ENCODE measurements at places on chromosomes 6 and 20. TPM values are rescaled to one million over a fixed set of nuclear protein-coding genes. Genes with fewer than 3 reads are reported as not detected.

DNA sequence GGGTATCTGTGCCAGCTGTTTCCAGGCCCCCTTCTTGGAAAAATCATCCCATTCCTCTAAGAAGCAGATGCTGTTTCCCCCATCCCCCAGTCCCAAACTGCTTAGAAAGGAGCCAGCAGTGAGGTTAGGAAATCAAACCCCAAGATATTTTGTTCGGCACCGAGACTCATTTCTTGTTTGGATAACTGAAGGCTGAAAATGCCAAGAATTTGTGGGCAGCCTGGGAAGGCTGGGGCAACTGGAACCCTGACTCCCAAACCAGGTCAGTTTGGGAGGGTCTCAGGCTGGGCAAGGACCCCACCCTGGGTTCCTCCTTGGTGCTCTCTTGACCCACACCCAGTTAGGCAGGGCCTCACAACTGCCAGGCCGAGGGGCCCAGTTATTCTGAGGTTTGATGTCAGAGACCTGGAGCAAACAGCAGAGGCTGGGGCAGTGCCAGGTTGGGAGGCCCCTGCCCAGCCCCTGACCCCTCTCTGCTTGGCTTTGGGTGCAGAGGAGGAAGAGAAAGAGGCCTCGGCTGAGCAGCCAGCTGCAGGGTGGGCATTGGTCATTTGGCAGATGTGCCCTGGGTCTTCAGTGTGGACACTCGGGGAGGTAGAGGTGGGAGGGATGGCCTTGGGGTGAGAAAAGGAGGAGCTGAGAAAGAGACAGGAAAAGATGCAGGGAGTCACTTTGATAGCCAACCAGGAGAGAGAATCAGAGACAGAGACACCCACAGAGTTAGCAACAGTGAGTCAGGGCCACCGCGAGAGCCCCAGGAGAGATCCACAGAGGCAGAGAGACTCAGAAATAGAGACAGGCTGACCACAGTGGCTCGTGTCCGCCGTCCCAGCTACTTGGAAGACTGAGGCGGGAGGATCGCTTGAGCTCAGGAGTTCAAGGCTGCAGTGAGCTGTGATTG is 5.0 kb downstream of the ANGPT4 start:
- no peaks in the 10 kb centered on the region for H3K27me3 ChIP-seq
- no peak overlapping the region for H3K27ac ChIP-seq
- H3K4me1 ChIP-seq, result no peaks in the 10 kb centered on the region
- H3K4me3 ChIP-seq, result no peak overlapping the region

DNA sequence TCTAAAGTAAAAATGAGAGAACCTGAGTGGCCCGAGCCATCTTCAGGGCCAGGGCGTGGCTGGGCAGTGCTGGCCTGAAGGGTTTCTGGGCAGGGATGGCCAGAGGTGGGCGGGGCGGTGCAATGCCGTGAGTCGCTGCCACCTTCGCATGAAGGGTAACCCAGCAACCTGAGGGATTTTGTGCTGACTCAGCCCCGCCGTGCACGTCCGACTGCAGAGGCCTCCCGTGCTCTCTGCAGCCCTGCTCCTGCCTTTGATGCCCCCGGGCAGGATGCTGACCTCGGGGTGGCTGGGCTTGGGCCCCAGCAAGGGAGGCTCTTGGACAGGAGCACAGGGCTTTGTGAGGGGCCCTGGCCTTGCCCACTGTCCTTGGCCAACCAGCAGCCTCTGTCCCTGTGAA is 81.7 kb upstream of the GATA5 start:
- peaks cover 2% of the 10 kb centered on the region for H3K4me1 ChIP-seq
- H3K36me3 ChIP-seq, result no peaks in the 10 kb centered on the region
- DNase-seq, result peak; percentile 18

DNA sequence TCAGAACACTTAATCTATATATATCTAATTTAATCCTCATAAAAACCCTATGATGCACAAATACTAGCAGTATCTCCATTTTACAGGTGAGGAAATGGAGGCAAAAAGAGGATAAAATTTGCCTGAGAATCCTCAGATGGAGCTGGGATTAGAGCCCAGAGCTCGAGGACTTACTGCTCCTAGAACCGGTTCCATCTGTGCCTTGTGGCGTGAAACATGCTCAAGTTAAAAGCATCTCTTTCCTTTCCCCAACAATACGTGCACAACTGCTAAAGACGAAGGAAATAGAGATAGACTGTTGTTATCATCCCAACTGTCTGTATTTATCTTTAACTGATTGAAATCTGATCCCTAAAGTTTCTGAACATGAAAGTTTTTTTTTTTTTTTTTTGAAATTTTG is 367.6 kb upstream of the SOX4 start:
- no peak for DNase-seq
- no peaks in the 10 kb centered on the region for H3K36me3 ChIP-seq
- H3K27ac ChIP-seq, result no peak overlapping the region
- no peak overlapping the region for H3K4me3 ChIP-seq
- H3K27me3 ChIP-seq, result no peaks in the 10 kb centered on the region
- peaks cover 9% of the 10 kb centered on the region for H3K4me1 ChIP-seq

DNA sequence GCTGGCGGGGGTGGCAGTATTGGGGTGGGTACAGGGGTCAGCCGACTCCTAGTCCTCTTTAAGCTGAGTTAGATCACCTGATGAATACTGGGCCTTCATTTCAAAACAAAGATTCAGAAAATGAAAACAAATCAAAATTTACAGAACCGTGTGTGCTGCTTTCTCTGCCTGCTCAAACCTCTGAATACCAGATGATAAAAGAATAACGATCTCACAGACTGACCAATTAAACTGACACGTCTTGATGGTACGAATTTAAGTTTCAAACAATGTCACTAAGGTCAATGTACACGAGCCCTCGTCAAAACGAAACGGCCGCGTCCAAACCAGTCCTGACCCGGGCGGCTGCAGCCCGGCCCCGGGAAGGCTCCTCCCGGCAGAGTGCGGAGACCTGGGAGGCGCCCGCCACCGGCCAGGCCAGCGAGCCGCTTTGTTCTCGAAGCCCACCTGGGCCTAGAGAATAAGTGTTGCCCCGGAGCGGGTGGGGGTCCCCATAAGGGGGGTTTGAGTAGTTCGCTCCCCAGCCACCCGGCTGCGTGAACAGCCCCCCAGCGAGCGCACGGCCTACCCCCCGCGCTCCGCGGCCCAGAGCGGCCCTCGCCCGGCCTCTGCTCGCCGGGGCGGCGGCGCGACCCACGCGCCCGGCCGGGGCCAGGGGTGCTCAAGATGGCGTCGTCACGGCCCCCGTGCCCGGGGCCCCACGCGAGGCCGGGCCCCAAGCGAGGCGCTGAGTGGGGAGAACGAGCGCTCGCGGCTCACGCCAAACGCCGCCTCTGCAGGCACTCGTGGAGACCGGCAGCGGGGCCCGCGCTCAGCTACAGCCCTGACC is 728 bp downstream of the PSMA7 start:
- no peak for DNase-seq
- H3K27ac ChIP-seq, result peak overlapping the region; percentile 97
- H3K36me3 ChIP-seq, result peaks cover 27% of the 10 kb centered on the region
- peaks cover 13% of the 10 kb centered on the region for H3K4me1 ChIP-seq

DNA sequence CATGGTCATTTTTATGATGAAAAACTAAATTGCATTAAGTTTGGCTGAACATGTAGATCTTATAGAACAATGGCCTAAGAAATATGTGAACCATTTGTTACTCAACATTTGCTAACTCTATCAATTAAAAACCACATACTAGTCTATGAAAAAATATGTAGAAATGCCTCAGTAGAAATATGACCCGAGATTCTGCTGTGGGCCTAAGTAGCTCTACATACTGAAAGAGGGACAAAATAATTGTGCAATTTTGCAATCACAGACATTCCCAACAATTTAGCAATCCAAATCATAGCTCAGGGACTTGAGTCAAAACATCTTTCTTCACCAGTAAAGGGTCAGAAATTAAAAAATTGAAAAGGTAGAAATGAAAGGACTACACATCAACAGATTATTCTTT is 619.0 kb downstream of the FRK start:
- H3K4me3 ChIP-seq, result no peak overlapping the region
- no peak overlapping the region for H3K27ac ChIP-seq
- DNase-seq, result no peak
- H3K27me3 ChIP-seq, result 0 out of 2 replicates have a peak, but pooled peaks cover 4% of the 10 kb centered on the region
- H3K4me1 ChIP-seq, result no peaks in the 10 kb centered on the region

DNA sequence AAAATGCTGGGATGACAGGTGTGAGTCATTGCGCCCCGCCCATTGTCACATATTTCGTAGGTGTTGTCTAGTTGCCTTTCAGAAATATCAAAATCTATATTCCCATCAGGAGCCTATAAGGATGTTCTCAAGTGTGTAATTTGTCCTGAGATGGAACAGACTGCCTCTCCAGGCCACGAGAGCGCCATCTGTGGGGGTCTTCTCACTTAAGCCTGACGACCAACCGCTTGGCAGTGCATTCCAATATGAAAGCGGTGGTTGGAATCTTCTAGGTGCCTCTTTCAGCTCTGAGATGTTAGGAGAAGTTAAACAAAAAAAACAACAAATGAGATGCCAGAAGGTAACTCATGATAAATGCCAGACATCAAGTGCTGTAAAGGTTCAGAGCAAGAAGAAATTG is 488.5 kb downstream of the QKI start:
- H3K4me1 ChIP-seq, result no peaks in the 10 kb centered on the region
- no peak overlapping the region for H3K27ac ChIP-seq
- H3K27me3 ChIP-seq, result no peaks in the 10 kb centered on the region
- H3K36me3 ChIP-seq, result no peaks in the 10 kb centered on the region

GRCh38 chr20:55880361-55880760 is 125.0 kb downstream of the CBLN4 start:
- H3K36me3 ChIP-seq, result no peaks in the 10 kb centered on the region
- no peaks in the 10 kb centered on the region for H3K27me3 ChIP-seq
- no peaks in the 10 kb centered on the region for H3K4me1 ChIP-seq
- H3K27ac ChIP-seq, result no peak overlapping the region
- no peak for DNase-seq

DNA sequence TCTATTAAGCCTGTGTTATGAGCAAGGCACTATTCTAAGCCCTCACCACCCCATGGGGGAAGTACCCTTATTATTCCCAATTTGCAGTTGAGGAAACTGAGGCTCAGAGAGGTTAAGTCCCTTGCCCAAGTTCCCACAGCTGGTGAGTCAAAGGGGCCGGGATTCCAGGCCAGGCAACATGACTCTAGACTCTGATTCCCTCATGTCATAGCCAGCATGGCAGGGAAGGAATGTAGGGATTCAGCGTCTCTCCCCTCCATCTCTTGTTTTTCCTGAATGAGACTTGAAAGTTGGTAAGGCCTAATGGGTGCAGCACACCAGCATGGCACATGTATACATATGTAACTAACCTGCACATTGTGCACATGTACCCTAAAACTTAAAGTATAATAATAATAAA is 6.7 kb downstream of the C6orf132 start:
- H3K4me3 ChIP-seq, result no peak overlapping the region
- H3K4me1 ChIP-seq, result peaks cover 87% of the 10 kb centered on the region
- peak overlapping the region; percentile 89 for H3K27ac ChIP-seq
- no peak for DNase-seq

- H3K4me1 ChIP-seq, result no peaks in the 10 kb centered on the region
- no peaks in the 10 kb centered on the region for H3K27me3 ChIP-seq
- no peak overlapping the region for H3K4me3 ChIP-seq
- no peak overlapping the region for H3K27ac ChIP-seq
- H3K36me3 ChIP-seq, result no peaks in the 10 kb centered on the region
Observed at GRCh38 chr6:109595998-109596397, 95.0 kb downstream of the AK9 start.

- H3K36me3 ChIP-seq, result no peaks in the 10 kb centered on the region
- no peaks in the 10 kb centered on the region for H3K27me3 ChIP-seq
- no peak overlapping the region for H3K4me3 ChIP-seq
Observed at GRCh38 chr6:130381459-130382380, 15.9 kb downstream of the TMEM200A start.

- H3K4me1 ChIP-seq, result no peaks in the 10 kb centered on the region
- H3K36me3 ChIP-seq, result no peaks in the 10 kb centered on the region
- H3K27me3 ChIP-seq, result no peaks in the 10 kb centered on the region
- no peak overlapping the region for H3K27ac ChIP-seq
Observed at GRCh38 chr20:21741266-21741665, 35.8 kb downstream of the PAX1 start.

DNA sequence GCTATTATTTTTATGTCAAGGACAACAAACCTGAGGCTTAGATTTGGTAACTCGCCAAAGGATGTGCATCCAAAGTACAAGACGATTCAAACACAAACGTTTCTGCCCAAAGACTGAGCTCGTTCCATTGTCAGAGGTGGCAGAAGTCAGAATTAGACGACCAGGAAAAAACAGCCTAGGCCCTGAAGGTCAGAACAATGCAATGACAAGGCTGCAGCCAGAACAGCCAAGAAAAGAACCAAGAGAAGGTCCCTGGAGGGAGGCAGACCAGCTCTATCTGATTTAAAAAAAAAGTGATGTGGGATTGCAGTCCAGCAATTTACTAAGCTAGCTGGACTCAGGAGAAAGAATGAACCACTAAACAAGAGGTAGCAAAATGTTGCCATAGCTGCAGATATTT is 54.2 kb downstream of the NCOA7 start:
- no peaks in the 10 kb centered on the region for H3K4me1 ChIP-seq
- H3K36me3 ChIP-seq, result no peaks in the 10 kb centered on the region
- H3K27me3 ChIP-seq, result no peaks in the 10 kb centered on the region
- H3K4me3 ChIP-seq, result no peak overlapping the region
- no peak for DNase-seq

GRCh38 chr6:54060286-54060685 is 51.0 kb upstream of the MLIP start:
- DNase-seq, result no peak
- no peaks in the 10 kb centered on the region for H3K36me3 ChIP-seq
- no peak overlapping the region for H3K27ac ChIP-seq
- no peaks in the 10 kb centered on the region for H3K27me3 ChIP-seq
- no peaks in the 10 kb centered on the region for H3K4me1 ChIP-seq
- H3K4me3 ChIP-seq, result no peak overlapping the region

GRCh38 chr6:63708631-63709030 is 73.0 kb downstream of the PHF3 start:
- DNase-seq, result no peak
- no peak overlapping the region for H3K4me3 ChIP-seq
- H3K4me1 ChIP-seq, result no peaks in the 10 kb centered on the region
- H3K27ac ChIP-seq, result no peak overlapping the region

- no peak overlapping the region for H3K27ac ChIP-seq
- no peaks in the 10 kb centered on the region for H3K36me3 ChIP-seq
- H3K27me3 ChIP-seq, result no peaks in the 10 kb centered on the region
- no peaks in the 10 kb centered on the region for H3K4me1 ChIP-seq
Observed at GRCh38 chr6:28449056-28449455, 5.8 kb upstream of the ZSCAN23 start.

DNA sequence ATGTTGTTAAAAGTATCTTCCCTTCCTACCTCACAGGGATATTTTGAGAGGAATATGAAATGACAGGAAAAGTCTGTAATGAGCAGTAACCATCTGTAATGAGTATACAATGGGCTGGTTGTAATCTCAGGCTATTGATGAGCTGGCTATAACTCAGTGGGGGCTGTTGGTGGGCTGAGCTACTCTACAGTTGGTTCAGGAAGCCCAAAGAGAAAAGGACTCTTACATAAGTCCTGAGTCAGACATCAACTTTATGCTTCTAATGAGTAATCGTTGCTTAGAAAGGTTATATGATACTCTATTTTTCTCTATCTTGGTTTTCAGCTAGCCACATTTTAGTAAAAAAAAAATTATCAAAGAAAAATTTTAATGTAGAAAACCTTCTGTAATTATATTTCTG is 26.4 kb downstream of the ZNF391 start:
- no peak overlapping the region for H3K27ac ChIP-seq

Gene ATP6V1G2
- 1.8 TPM for total RNA-seq

Gene PTK6
- total RNA-seq, result 6.7 TPM

Gene C20orf202
- not detected for total RNA-seq

Gene GGTLC1
- total RNA-seq, result not detected

Gene RAB44
- 0.05 TPM for total RNA-seq

Gene KIF6
- total RNA-seq, result not detected

Gene PPP1R14C
- 7.8 TPM for total RNA-seq

Gene KHDC1L
- 5.4 TPM for total RNA-seq

Gene FAM162B
- total RNA-seq, result not detected

Gene HSPA1L
- 0.12 TPM for total RNA-seq

Gene PSMB8
- total RNA-seq, result 0.96 TPM

Gene ZBP1
- total RNA-seq, result not detected

Gene CST5
- not detected for total RNA-seq

All from HCT116 (cell line).